IMR-90 (cell line): ENCODE measurements at places on chromosomes 16 and 17. TPM values are rescaled to one million over a fixed set of nuclear protein-coding genes. Genes with fewer than 3 reads are reported as not detected.

The SEPTIN12 gene
- not detected in 2 replicates for total RNA-seq

The PRCD gene
- total RNA-seq: under 0.01 TPM in 1 of 2 replicates, not detected in the other

The CD300E gene
- total RNA-seq: not detected in 2 replicates

The PERCC1 gene
- total RNA-seq: not detected in 2 replicates

The MPP2 gene
- total RNA-seq: 1.9 and 3.2 TPM in 2 replicates

The SMPD3 gene
- not detected in 2 replicates for total RNA-seq
